Type B pancreatic cell (in vitro differentiated cells): ENCODE measurements at places on chromosomes 3 and 15.
A peak's percentile ranks its signal among the peaks of the same experiment; 100 is the strongest.

- H3K36me3 ChIP-seq, result no peaks in the 10 kb centered on the region
- H3K27me3 ChIP-seq, result no peaks in the 10 kb centered on the region
- no peak for DNase-seq
- H3K4me1 ChIP-seq, result peaks cover 13% of the 10 kb centered on the region
Observed at GRCh38 chr3:143751643-143752178, 96.6 kb downstream of the SLC9A9 start.

- H3K27ac ChIP-seq, result no peak overlapping the region
- no peaks in the 10 kb centered on the region for H3K27me3 ChIP-seq
- no peak overlapping the region for H3K4me3 ChIP-seq
- no peak for DNase-seq
- peaks cover 11% of the 10 kb centered on the region for H3K4me1 ChIP-seq
Observed at GRCh38 chr3:58203541-58203940, 7.2 kb downstream of the DNASE1L3 start.

DNA sequence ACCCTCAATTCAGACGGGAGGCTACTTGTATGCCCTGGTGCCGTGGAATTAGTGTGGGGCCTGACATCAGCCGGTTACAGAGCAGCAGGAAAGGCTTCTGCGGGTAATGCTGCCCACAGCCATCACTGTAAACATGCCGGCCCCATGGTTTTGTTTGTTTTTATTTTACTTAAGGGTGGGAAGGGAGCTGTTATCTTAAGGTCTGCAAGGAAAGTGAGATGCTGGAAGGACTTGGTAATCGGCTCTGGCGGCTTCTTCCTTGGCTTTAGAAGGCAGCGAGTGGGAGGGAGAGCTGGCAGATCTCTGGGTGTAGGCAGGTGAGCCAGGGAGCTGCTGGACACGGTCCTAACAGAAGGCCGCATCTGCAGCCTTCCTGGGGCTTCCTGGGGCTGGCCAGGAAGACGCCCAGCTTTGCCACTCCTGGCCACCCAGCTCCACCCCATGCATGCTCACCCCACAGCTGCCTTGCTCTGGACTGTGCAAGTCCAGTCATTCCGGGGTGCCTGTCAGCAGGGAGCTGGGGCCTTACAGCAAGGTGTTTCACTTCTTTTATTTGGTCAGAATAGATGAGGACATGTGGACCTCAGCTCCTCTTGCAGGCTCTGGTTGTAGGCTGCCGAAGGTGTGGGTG lies 54.1 kb upstream of the FURIN start:
- peak overlapping the region; percentile 64 for H3K27ac ChIP-seq
- H3K4me1 ChIP-seq, result peaks cover 13% of the 10 kb centered on the region
- no peak for DNase-seq
- no peak overlapping the region for H3K4me3 ChIP-seq
- peaks cover 3% of the 10 kb centered on the region for H3K36me3 ChIP-seq

GRCh38 chr3:148600902-148601765 lies 96.6 kb upstream of the AGTR1 start:
- no peaks in the 10 kb centered on the region for H3K36me3 ChIP-seq
- H3K4me1 ChIP-seq, result peaks cover 22% of the 10 kb centered on the region
- H3K27ac ChIP-seq, result peak overlapping the region; percentile 58
- H3K27me3 ChIP-seq, result no peaks in the 10 kb centered on the region

DNA sequence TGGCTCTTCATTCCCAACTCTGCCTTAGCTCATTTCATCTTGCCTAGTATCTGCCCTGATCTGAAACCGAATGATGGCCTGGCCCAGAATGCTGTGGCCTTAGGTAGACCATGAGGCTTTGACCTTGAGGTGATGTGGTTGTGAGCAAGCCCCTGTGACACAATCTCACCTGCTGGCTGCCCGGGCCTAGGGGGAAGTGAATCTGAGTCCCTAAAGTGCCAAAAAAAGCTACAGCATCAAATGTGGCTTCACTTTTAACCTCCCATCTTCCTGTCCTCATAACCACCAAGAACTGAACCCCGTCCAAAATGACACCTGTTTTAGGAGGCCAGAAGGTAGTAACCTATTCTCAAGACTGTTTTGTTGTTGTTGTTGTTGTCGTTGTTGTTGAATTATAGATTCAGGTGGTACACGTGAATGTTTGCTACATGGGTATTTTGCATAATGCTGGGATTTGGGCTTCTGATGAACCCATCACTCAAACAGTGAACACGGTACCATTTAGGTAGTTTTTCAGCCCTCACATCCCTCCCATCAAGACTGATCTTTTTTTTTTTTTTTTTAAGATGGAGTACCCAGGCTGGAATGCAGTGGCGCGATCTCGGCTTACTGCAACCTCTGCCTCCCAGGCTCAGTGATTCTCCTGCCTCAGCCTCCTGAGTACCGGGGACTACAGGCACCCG lies 54.6 kb downstream of the MCCC1 start:
- DNase-seq, result no peak
- no peak overlapping the region for H3K27ac ChIP-seq
- H3K36me3 ChIP-seq, result peaks cover 45% of the 10 kb centered on the region
- no peaks in the 10 kb centered on the region for H3K27me3 ChIP-seq

GRCh38 chr15:80612118-80612823 lies 82.8 kb upstream of the ABHD17C start:
- peak overlapping the region; percentile 59 for H3K27ac ChIP-seq
- no peak overlapping the region for H3K4me3 ChIP-seq
- H3K27me3 ChIP-seq, result no peaks in the 10 kb centered on the region
- H3K4me1 ChIP-seq, result peaks cover 40% of the 10 kb centered on the region
- no peaks in the 10 kb centered on the region for H3K36me3 ChIP-seq
- no peak for DNase-seq

- no peaks in the 10 kb centered on the region for H3K4me1 ChIP-seq
- no peak for DNase-seq
- H3K27me3 ChIP-seq, result no peaks in the 10 kb centered on the region
- no peak overlapping the region for H3K27ac ChIP-seq
- no peaks in the 10 kb centered on the region for H3K36me3 ChIP-seq
Observed at GRCh38 chr3:133515127-133515526, 58.4 kb upstream of the CDV3 start.

DNA sequence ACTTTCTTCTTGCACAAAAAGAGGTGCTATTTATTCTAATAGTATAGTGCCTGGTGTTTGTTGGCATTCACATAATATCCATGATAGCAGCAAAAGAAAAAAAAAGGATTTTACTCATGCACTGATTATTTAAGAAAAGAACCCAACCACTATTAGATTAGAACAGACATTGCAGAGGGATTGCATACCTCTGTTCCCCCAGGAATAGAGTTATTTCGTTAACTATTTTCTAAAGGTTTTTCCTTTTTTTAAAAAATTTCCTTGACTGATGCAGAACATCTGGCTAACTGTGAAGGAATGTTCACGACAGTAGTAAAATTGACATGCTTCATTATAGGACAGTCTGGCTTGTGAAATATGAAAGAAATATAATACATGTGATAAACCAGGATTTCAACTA lies 136.6 kb upstream of the PTX3 start:
- DNase-seq, result no peak
- H3K36me3 ChIP-seq, result no peaks in the 10 kb centered on the region
- H3K4me3 ChIP-seq, result no peak overlapping the region
- no peaks in the 10 kb centered on the region for H3K4me1 ChIP-seq
- H3K27ac ChIP-seq, result no peak overlapping the region

DNA sequence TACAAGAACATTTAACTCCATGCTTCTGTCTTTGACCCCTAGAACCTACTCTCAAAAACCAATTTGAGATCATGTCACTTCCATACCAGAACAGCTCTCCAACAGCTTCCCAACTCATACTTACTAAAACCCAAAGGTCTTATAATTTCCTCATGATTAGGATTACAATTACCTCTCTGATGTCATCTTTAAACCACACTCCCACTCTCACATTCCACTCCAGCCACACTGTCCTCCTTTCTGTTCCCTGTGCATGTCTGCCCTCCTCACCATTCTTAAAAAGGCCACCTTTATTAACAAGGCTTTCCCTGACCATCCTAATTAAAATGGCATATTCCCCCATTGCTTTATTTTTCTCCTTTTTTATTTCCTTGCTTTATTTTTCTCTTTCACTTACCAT lies 18.9 kb downstream of the PHC3 start:
- H3K27me3 ChIP-seq, result no peaks in the 10 kb centered on the region
- peaks cover 14% of the 10 kb centered on the region for H3K4me1 ChIP-seq
- DNase-seq, result no peak
- H3K36me3 ChIP-seq, result peaks cover 52% of the 10 kb centered on the region

DNA sequence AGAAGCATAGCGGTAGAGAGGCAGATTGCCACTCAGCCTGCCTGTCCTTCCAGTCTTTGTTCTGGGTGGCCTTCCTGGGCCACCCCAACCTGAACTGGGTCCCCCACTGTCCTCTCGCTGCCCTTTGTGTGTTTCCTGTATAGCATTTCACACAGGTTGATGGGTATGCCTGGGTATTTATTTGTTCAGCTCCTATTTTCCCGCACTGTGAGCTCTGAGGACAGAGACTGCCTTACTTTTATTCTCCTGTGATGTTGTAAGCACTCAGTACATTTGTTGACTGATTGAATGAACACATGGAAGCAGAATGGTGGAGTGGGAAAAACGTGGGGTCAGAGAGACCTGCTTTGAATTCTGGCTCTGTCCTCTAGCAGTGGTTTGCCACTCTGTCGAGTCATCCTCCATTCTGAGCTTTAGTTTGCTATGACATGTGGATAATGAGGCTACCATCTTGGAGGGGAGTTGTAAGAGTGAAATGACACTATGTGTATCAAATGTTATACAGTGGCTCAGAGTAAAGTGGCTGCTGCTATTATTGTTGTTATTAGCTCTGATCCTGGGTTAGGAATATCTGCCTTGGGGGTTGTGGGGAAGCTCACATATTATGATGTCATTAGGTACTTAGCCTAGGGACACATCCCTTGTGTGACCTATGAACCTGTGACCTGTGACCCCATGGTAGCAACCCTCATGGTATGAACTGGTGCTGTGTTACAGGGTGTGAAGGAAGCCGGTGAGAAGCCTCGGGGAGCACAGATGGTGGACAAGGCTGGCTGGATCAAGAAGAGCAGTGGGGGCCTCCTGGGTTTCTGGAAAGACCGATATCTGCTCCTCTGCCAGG lies 6.4 kb downstream of the PLEKHO2 start:
- DNase-seq, result no peak
- H3K27ac ChIP-seq, result no peak overlapping the region
- peaks cover 40% of the 10 kb centered on the region for H3K4me1 ChIP-seq
- H3K4me3 ChIP-seq, result no peak overlapping the region
- H3K36me3 ChIP-seq, result peaks cover 16% of the 10 kb centered on the region
- no peaks in the 10 kb centered on the region for H3K27me3 ChIP-seq

DNA sequence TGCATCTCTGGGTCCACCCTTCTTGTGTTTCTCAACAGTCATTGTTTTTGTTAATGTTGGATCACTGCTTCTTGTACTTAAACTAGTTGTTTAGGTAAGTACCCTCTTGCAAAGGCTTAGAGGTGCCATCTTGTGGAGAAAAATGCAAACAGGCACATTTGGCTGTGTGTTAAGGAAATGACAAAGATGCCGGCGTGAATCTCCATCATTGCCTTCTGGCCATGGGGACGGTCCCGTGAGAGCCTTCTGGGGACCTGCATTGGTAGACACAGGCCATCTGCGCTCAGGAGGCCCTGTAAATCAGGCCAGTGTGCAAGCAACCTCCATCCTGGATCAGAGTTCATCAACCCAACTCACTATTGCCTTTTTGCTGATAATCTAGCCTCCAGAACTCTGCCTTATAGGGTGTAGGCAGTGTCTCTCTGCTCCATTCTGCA lies 158.6 kb upstream of the NR2E3 start:
- H3K27ac ChIP-seq, result no peak overlapping the region
- no peaks in the 10 kb centered on the region for H3K27me3 ChIP-seq
- DNase-seq, result no peak
- H3K36me3 ChIP-seq, result peaks cover 4% of the 10 kb centered on the region
- no peak overlapping the region for H3K4me3 ChIP-seq
- H3K4me1 ChIP-seq, result peaks cover 44% of the 10 kb centered on the region

DNA sequence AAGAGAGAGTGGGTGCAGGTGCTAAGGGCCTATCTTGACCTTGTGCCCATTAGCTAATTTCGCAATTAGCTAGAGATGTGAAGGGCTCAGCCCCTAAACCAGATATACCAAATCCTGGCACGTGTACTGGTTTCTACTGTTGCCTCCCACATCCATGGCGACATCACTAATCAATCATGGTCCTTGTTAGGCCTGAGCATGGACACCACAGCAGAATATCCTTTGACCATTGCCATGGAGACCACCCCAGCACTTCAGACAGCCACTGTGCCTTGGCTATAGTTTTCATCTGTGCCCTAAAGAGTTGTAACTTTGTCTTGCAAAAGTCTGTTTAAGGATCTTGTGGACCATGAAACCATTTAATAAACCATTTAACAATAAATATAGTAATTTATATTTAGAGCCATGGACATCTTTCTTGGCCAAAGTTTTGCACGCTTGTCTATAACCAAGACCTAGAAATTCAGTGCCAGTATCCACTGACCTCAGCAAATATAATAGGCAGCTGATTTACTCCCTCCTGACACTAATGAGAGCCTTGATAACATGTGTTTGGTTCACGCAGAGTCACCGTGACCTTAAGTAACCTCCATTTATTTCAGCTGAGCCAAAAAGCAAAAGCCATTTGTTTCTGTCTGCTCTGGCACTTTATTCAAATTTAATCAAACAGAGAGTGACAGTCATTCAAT lies 43.4 kb downstream of the COLQ start:
- no peaks in the 10 kb centered on the region for H3K27me3 ChIP-seq
- H3K4me3 ChIP-seq, result no peak overlapping the region

DNA sequence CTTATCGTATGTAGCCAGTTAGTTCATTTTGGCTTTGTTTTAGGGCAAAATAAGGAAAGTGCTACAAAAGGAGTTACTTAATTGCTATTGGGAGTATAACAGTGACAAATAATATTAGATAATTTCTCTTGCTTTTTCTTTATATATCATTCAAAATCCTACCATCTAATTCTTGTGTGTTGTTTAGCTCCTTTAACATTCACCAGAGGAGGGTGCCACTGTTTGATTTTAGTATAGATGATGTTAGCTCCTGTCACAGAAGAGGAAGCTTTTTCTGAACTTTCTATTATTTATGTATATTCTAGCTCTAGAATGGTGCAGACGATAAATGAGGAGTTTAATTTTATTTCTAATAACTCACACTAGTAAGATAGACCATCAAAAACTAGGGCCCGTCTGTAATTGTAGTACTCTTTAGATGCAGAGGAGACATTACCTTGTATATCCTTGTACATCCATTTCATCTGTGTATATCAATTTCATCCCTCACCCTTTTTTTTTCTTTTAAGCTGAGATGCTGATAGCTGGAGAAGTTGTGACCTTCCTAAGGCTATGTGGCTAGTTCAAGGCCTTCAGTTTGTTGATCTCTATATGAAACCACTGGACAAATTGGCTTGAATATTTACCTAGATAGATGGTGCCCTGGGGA lies 3.0 kb downstream of the PPM1L start:
- peak overlapping the region; percentile 49 for H3K4me3 ChIP-seq
- H3K27me3 ChIP-seq, result peaks cover 15% of the 10 kb centered on the region
- no peak for DNase-seq
- H3K36me3 ChIP-seq, result peaks cover 13% of the 10 kb centered on the region
- no peak overlapping the region for H3K27ac ChIP-seq
